T-helper 2 cell (primary cell): ENCODE measurements at places on chromosomes 2 and 18.

GRCh38 chr18:984004-984403, 79.3 kb downstream of the ADCYAP1 start:
- DNase-seq, result no peak

DNA sequence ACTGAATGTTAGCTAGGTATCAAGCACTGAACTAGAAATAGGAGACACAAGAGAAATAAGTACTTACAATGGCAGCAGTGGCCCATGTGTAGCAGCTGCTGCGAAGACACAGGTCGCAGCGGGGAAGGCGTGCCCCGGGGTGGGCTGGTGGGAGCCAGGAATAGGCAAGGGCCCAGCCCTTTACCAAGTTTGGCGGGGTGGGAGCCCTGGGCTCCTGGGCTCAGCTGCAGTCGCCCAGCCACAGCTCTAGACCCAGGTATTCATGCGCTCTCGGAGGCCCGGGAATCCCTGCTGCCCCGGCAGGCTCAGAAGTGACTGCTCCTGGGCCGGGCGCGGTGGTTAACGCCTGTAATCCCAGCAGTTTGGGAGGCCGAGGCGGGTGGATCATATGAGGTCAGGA, 1287.3 kb downstream of the CNTNAP5 start:
- no peak for DNase-seq

DNA sequence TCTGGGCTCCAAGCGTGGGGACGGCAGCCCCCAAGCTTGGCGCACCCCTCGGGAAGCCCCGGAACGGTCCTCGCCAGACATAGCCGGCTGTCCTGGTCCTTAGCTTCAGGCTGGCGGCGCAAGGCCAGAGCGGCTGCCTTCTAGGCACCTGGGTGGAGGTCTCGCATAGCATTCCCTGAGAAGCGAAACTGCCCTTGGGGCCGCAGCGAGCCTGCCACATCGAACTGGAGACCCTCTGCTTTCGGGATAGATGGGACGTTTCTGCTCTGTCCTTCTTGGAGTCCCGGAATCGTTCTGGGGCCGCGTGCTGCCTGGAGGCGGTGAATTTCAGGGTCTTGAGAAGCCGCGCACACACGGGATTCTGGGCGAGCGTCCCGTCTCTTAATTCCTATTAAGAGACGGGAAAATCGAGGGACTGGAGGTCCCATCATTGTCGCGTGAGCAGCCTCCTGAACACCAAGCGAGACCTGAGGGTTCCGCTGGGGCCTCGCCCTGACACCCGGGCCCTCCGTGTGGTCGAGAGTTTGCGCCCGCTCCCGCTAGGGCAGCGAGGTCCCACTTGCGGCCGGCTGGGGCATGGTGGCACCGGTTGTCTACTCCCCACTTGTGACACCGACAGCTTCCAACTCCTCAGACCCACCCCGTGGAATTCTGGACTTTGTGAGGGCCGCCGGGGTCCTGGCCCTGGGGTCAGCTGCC, 9.7 kb upstream of the EN1 start:
- DNase-seq, result no peak

GRCh38 chr2:26644188-26644835, 3.1 kb upstream of the CIB4 start:
- DNase-seq, result no peak

DNA sequence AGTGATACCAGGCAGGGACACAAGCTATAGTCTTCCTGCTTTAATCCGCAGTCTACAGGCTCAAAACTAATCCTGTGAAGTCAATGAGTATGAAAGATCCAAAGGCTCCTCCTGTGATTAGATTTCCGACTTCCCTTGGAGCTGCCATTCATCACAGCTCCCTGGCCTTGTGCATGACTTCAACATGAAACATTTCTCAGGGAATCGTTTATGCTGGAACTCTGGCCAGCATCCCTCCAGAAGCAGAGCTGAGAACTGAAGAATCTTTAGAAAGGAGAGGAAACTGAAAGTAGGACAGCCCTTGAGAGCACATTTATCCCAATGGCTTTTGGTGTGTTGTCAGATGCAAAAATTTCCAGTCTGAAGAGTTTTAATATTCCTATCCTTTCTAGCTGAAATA, 84.3 kb upstream of the SESTD1 start:
- no peak for DNase-seq

DNA sequence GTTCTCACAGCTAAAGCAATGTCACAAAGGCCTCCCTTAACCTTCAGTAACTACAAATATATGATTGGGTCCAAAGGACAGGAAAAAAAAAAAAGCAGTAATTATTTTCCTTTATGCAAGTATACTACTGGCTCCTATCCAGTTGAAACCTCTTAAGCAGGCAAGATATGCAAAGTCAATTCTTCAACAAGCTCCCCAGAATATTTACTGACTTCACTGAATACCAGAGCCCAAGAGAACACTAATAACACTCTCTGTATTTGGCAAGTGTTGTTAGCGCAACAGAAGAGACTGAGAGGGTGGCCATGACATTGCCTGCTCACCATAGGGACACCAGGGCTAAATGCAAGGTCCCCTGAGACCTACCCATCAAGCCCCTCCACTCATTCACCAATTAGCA, 74.5 kb downstream of the AP1S3 start:
- DNase-seq, result no peak

- no peak for DNase-seq
These were observed at the start of the genes COL4A3 and COL4A4 for GRCh38 chr2:227163998-227164762. Gene COL4A3 (plus strand): TSS chr2:227164624. CDS start chr2:227164727, 103 bp downstream. Gene COL4A4 (minus strand): TSS chr2:227164205. CDS start chr2:227147483, 16,722 bp downstream.
